ENCODE measurements at places on chromosomes 11 and 22.

DNA sequence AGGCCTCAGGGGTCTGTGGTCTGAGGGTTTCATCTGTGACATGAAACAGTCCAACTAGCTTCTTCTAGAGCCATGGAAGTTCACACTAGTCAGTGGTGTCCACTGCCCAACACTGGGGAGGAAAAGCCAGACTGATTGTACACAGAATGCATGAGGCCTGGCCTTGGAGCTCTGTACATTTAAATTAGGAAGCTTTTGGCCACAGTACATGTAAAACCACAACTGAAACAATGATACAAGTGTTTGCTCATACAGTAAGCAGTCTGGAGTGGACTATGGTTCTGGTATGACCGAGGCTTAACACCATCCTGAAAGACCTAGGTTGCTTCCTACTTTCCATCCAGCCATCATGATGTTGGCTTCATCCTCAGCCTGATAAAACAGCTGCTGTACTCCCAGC is 73.8 kb upstream of the SESN3 start:
- no peak for DNase-seq

- DNase-seq, result no peak
Measured at GRCh38 chr11:118226781-118227180, 2.0 kb upstream of the JAML start.

- DNase-seq, result no peak
Measured at GRCh38 chr11:86070142-86071056, 1.5 kb upstream of the PICALM start.

DNA sequence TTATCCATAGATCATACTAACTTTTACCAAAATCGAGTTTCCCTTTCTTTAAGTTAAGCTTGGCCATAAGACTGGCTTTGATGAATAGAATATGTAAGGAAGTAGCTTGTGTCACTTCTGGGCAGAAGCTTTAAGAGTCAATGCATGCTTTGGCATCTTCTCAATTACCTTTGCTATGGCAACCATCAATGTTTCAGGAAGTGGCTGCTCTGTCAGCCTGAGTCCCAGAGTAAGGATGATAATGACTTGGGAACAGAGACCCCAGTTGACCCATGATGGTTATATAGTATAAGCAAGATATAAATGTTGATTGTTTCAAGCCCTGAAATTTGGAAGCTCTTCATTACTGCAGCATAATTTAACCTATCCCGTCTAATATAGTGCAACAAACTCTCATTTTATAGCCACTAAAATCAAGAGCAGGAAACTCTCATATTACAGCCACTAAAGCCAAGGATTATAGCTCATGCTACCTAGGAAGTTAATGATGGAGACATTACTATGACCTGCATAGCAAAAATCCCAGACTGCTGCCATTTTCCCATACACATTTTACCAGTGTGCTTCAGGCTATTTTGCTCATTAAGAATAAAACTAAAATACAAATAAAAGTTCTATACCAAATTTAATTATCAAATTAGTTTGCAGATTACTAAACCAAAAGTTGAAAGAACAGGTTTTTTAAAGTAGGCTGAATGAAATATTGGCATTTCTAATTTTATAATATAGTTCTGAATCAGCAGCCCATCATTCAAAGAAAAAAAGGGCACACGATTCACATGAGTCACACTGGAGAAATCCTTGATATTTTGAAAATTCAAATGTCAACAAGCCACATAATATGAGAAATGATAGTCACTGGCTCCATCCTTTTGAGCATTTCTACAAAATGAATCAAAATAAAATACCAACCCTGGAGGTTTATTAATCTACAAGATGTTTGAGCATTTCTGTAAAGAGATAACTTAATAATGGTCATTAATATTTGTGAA is 23.8 kb downstream of the FSHB start:
- DNase-seq, result no peak

GRCh38 chr22:23246982-23247766 is 66.9 kb downstream of the BCR start:
- no peak for DNase-seq

GRCh38 chr11:71155846-71156245 is 96.5 kb downstream of the SHANK2 start:
- DNase-seq, result no peak

GRCh38 chr22:24146194-24146616 is 35.1 kb upstream of the SUSD2 start:
- no peak for DNase-seq

Data from stimulated activated CD4-positive, alpha-beta T cell treated with anti-CD3 and anti-CD28 coated beads, TNF-alpha, amount 100 ng/mL, for 4 hours (primary cell).